NCI-H2227 treated with DMSO at 0.1 percent for 48 hours (cell line): ENCODE measurements at places on chromosomes 7 and 10.

DNA sequence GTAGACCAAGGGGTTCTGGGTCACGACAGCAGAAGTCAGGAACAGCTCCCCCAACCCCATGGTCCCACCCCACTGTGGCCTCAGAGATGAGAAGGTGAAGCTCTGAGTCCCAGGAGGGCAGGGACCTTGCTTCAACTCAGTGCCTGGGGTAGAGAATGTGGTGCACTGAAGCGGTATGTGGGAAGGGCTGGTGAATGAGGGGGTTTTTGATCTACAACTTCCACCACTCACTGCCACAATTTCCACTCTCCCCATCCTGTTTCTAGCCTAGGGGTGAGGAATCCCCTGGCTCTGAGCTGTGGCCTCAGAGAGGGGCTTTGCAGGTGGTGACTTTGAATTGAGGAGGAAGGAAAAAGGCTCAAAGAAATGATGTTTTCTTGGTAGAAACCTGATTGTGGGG is 44.9 kb upstream of the TOMM7 start:
- no peak for DNase-seq

GRCh38 chr7:73521636-73522104 is 423 bp downstream of the BAZ1B start:
- DNase-seq, result no peak

DNA sequence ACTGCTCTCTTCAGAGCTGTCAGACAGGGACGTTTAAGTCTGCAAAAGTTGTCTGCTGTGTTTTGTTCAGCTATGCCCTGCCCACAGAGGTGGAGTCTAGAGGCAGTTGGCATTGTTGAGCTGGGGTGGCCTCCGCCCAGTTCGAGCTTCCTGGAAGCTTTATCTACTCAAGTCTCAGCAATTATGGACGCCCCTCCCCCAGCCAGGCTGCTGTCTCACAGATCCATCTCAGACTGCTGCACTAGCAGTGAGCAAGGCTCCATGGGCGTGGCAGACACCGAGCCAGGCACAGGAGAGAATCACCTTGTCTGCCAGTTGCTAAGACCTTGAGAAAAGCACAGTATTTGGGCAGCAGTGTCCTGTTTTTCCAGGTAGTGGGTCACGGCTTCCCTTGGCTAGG is 98.1 kb downstream of the SDHAF3 start:
- DNase-seq, result no peak

- DNase-seq, result no peak
Measured at GRCh38 chr10:10418387-10418786, 599.3 kb upstream of the CELF2 start.

DNA sequence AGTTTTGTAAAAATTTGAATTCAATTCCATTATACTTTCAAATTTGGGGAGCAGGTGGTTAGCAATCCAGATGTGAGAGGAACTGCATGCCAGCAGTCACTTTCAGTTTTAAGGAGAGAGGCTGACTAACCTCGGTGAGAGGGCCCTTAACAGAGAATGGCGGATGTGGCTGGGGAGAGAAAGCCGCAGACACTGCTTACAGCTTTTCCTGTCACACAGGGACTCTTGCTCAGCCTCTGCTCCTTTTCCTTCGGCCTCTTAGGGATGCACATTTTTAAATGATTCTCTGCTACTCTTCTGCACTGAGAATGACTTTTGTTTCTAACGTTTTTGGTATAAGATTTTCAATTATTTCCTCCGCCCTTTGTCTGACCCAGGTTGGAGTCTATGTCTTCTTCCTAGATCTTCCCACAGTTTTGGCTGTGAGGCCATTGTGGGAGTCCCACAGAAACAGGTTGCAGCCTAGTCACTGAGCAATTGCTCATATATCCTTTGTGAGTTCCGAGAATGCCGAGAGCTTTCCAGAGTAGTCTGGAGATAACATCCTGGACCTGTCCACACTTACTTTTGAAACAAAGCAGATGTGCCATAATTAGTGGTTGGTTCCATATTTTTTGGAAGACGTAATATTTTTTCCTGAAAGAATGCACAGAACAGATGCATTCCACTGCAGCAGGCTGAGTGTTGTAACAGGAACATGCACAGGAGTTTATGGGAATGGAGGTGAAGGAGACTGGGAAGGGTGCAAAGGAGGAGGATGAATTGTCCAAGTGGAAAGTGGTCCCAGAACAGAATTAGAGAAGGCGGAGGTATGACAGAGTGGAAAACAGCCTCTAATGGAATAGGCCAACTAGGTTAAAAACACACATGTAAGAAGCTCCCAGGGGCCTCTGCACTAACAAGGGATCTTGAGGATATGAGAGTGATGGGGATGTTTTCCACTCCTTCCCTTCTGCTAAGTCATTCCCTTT is 168.0 kb upstream of the ZNF32 start:
- DNase-seq, result no peak

DNA sequence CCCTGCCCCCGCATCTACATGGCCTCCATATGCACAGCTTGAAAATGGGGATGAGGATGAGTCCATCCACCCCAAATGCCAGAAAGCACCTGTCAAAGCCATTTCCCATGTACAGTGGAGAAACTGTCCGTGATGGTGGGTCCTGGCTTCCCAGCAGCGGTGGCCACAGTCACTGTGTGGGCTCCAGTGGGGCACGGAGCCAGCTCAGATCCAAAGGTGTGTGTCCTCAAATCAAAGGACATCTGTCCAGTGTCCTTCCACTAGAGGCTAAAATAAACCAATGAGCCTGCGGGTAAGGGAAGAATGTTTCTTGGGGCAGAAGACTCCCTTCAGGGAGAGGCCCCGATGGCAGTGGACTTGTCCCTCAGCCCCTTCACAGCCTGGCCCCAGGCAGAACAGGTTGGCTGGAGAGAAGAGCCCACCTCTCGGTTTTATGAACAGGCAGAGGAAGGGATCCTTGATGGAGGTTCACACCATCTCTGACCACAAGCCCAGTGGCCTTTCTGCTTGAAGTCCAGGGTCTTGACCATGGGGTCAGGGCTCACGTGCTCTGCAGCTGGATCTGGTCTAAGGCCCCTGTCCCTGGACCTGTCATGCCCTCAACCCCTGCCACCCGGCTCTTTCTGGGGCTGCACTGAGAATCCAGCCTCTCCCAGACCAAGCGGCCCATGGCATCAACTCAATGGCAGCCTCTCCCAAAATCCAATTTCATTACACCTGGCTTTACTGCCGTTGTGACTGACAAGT is 106.9 kb downstream of the TCERG1L start:
- no peak for DNase-seq

GRCh38 chr10:97927622-97928021 is 78.0 kb downstream of the GOLGA7B start:
- no peak for DNase-seq

- no peak for DNase-seq
Measured at GRCh38 chr7:156014201-156014600, 201.9 kb upstream of the SHH start.

DNA sequence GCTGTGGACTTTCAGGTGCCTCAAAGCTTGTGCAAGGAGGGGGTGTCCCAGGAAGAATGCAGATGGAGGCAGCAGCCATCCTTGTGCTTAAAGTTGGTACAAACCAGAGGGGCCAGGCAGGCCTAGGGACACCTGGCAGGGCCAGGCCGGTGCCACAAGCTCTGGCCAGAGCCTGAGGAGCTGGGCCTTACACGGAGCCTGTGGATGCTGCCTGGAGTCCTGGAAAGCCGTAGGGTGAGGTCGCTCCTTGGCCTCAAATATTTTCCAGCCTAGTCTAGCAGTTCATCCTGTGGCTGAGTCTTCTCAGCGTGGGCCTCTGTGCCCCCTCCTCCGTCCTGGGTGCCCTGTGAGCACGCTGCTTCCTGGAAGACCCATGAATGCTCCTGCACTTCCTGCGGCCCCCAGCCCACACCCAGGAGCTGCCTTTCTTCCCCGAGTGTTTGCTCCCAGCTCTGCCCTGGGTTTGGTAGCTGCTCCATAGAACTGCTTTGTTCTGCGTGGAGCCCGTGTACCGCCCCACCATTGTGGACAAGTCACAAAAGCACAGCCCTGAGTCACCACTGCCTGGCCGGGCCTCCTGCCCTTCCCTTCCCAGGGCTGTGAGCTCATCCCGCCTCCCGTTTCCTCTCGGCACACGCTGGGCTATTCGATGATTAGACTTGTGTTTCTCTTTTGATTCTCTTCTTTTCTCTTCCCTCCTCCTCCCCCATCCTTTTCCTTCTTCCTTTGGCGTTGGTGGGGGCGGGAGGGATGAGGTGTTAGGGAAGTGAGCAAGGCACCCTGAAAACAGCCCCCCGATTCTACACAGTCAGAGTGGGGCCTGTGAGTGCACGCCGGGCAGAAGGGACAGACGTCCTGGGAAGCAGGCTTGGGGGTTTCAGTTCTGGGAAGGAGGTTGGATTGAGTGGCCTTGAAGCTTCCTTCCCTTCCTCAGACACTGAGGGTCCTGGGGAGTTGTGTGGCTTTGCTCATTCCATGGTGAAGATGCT is 73.2 kb upstream of the SHH start:
- DNase-seq, result no peak

- DNase-seq, result no peak
Measured at GRCh38 chr7:95794917-95795515, 22.7 kb downstream of the DYNC1I1 start.

- no peak for DNase-seq
Measured at GRCh38 chr10:43976292-43976691, 327.6 kb upstream of the ZNF32 start.

- DNase-seq, result no peak
Measured at GRCh38 chr10:84191106-84191505, 3.2 kb upstream of the CDHR1 start.

GRCh38 chr7:127487381-127487780 is 94.9 kb upstream of the ZNF800 start:
- DNase-seq, result no peak

- DNase-seq, result no peak
Measured at GRCh38 chr10:119521443-119522204, 20.9 kb downstream of the RGS10 start.

GRCh38 chr10:132422903-132423825 is 26.2 kb downstream of the PWWP2B start:
- DNase-seq, result no peak

- DNase-seq, result no peak
Measured at GRCh38 chr10:63553031-63553430, 31.8 kb downstream of the REEP3 start.

- no peak for DNase-seq
Measured at GRCh38 chr7:132789281-132789680, 213.0 kb upstream of the PLXNA4 start.

DNA sequence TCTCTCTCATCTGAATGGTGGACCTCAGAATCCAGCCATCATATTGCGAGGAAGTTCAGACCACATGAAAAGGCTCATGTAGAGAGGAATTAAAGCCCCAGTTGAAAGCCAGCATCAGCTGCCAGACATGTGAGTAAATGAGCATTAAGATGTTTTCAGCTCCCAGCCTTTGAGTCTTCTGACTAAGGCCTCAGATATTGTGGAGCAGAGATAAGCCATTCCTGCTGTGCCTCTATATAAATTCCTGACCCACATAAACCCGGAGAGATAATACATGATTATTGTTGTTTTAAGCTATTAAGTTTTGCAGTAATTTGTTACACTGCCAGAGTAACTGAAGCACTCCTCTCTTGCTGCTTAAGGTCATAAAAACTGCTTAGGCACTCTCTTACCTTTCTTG is 14.6 kb downstream of the FAM149B1 start:
- no peak for DNase-seq

DNA sequence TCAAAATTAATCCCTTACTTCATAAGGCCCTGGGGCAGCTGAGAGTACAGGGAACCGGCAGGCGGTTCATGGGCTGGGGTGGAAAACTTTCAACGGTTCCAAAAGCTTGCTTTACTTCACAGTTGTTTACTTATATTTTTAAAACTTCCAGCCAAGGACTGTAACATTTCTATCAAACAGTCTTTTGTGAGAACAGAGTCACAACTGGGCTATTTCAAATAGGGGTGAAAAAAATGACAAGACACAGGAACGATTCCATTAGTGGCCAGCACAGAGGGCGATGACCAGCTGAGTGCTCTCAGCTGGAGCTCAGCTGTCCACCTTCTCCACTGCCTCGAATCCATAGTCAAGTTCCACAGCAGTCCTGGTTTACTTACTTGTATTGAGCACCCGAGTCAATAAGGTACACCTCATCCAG is 48.2 kb downstream of the XPNPEP1 start:
- DNase-seq, result no peak

DNA sequence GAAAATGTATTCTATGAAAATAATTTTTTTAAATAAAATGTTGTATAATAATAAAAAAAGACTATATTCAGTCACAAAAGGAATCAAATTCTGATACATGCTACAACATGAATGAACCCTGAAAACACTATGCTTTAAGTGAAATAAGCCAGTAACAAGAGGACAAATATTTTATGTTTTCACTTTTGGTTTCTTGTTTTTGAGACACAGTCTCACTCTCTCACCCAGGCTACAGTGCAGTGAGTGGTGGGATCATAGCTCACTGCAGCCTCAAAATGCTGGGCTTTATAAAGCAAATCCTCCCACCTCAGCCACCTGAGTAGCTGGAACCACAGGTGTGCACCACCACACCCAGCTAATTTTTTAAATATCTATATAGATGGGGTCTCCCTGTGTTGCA is 64.2 kb downstream of the CNOT4 start:
- DNase-seq, result no peak

- DNase-seq, result no peak
Measured at GRCh38 chr10:3199488-3199887, 26.9 kb upstream of the PITRM1 start.

- DNase-seq, result no peak
Measured at GRCh38 chr10:113880236-113880635, 25.8 kb downstream of the NHLRC2 start.

DNA sequence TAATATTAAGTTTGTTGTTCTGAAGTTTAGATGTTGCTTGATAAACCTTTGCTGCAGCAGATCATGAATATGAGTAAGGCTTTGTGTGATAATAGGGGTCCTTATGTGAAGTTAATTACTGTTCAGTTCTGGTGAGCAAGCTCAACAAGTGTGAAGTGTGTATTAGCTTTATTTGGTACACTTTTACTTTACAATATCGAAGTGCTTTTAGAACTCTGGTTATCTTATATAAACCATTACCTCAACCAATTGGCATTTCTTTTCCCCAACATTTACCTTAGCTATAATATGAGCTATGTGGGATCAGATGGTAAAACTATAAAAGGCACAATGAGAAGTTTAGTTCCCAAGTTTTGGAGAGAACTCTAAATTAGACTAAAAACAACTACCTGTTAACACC is 127.6 kb downstream of the LCOR start:
- DNase-seq, result no peak

- DNase-seq, result no peak
Measured at GRCh38 chr7:148954766-148955165, 70.7 kb upstream of the EZH2 start.

GRCh38 chr10:119859420-119860258 is 13.0 kb downstream of the MCMBP start:
- DNase-seq, result no peak
